Activated CD4-positive, alpha-beta T cell treated with anti-CD3 and anti-CD28 coated beads, Interleukin-2, amount 50 U/mL, for 4 hours (primary cell): ENCODE measurements at places on chromosomes 13 and 19.

DNA sequence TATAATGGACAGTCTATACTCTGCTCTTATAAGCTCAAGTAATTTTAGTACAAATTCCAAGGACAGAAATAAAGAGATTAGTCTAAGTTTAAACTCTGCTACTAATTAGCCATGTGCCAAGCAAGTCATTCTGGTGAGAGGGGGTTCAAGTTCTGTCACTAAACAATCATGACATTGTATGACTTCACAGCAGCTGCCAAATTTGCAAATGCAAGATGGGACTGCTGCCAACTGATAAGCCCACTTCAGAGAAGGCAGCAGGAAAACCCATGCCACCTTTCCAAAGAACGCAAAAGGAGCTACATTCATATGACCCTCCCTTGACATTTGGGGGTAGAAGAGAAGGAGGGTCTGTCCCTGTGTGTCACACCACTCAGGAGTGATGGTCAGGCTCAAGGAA lies 60.7 kb upstream of the RFXAP start:
- DNase-seq, result no peak

DNA sequence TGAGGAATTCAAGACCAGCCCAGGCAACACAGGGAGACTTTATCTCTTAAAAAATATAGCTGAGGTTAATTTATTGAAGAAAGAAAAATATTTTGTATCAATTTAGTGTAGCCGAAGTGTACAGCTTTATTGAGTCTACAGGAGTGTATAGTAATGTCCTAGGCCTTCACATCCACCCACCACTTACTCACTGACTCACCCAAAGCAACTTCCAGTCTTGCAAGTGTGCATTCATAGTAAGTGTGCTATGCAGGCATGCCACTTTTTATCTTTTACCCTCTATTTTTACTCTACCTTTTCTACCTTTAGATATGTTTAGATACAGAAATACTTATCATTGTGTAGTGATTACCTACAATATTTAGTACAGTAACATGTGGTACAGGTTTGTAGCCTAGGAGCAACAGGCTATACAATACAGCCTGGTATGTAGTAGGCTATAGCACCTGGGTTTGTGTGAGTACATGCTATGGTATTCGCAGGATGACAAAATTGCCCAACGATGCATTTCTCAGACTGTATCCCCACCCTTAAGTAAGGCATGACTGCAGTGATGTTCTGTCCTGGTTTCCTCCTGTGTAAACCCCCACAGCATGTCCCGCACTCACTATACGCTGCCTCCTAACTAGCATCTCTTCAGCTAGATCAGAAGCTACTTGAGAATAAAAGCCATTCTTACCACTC lies 15.3 kb upstream of the ATP12A start:
- DNase-seq, result no peak

- DNase-seq, result no peak
These were observed 14.2 kb upstream of the PNMA8C start for GRCh38 chr19:46442808-46443450.

GRCh38 chr13:51624695-51625345 lies 40.6 kb downstream of the WDFY2 start:
- no peak for DNase-seq

DNA sequence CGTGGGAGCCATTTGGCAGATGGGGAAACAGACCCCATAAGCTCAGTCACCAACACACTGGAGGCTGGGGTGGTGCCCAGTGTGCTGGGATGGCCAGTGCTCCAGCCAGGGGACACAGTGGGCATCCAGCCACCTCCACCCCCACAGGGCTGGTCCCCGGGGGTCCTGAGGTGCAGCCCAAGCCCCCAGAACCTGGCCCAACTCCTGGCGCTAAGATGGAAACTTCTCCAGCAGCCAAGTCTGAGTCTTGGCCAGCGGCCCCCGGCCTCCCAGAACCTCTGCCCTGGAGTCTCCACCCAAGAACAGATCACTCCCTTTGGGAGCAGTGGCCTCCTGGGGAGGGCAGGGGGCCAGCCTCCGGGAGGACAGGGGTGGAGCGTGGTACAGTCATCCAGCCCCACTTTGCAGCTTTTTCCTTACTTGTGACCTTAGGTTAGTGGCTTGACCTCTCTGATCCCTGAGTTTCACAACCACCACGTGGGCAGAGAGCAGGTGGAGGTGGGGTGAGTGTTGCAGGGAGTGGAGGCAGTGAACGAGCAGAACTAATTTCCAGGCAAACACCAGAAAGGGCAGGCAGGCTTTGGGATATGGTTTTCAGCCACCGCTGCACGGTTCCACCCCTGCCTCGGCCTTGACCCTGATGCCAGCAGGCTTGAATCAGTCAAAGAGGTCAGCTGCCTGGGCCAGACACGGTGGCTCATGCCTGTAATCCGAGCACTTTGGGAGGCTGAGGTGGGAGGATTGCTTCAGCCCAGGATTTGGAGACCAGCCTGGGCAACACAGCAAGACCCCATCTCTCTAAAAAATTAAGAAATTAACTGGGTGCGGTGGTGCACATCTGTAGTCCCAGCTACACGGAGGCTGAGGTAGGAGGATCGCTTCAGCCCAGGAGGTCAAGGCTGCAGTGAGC lies 4.3 kb upstream of the NRTN start:
- DNase-seq, result no peak

DNA sequence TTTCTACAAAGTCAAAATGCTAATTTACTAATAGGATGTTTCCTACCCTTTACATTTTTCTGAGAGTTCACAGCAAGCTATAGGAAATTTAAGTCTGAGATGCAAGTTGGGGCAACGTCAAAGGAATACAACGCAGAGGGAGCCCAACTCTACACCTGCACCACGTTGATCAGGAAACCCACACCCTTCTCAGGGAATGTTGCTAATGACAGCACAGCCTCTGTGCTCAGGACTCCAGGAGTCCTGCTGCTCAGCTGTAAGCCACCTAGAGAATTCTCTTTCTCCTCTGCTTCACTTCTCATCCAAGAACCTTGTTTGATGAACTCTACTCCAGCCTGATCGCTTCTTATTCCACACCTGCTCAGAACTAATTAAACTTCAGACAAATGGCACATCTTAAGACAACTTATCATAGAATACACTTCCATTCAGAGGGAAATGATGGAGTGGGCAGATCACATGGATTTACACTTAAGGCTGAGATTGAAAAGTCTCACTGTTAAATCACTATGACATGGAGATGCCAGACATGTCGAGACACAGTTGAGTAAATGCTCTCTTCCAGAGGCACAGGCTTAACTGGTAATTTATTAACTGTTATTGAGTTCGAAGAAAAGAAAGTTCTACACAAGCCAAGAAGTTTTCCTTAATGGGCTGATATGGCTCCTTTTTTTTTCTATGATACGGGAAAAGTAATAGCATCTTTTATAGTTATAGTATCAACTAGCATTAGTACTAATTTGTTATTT lies 811.6 kb upstream of the ARGLU1 start:
- no peak for DNase-seq

GRCh38 chr13:84894749-84895148 lies 904.5 kb downstream of the SLITRK6 start:
- no peak for DNase-seq

- DNase-seq, result no peak
These were observed 22.0 kb upstream of the GPR18 start for GRCh38 chr13:99280166-99280565.

DNA sequence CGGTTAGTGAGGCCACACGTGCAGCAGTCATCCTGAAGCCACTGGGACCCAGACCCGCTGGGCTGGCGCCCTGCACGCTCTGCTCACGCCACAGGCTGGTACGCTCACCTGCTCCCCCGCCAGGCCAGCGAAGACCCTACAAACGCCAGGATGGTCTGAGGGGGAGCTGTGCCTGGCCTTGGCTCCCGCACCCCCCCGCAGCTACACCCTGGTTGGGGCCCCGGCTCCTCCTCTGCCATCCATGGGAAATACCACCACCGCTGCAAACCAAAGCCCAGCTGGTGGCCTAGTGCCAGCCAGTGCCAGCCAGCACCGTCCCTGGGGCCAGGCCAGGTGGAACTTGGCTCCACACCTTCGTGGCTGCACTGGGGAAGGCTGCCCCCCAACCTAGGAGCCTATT lies 23.3 kb upstream of the CACTIN start:
- DNase-seq, result no peak

GRCh38 chr13:37306778-37307544 lies 201.5 kb upstream of the CSNK1A1L start:
- DNase-seq, result no peak

DNA sequence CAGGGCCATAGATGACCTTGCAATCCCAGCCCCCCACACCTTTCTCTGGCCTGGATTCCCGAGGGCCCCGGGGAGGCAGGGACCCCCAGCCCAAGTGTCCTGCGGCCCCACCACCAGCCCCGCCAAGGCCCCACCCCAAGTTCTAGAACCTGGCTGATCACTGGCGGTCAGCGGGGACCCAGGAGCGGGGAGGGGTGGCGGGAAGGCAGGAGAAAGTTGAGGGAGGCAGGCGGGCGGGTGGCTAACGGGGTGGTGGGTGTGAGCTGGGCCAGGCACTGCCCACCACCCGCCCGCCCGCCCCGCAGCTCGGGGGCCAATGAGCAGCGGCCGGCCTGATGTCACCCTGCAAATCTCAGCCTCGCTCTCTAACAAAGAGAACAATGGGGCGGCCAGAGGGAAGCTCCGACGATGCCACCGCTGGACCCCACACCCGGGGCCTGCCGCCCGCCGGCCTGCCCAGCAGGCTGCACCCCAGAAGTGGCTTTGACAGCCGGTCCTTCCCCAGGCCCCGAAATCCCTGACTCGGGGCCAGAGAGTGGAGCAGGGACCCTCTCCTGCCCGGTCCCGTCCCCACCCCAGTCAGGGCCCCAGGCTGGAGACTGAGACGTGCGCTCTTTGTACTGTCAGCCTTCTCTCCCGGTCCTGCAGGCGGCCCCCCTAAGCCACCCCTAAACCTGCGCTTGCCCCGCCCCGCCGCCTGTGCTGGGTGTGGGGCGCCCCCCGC lies 1.6 kb downstream of the MEX3D start:
- DNase-seq, result no peak

- no peak for DNase-seq
These were observed 2.1 kb downstream of the UNC13A start for GRCh38 chr19:17686023-17686521.

DNA sequence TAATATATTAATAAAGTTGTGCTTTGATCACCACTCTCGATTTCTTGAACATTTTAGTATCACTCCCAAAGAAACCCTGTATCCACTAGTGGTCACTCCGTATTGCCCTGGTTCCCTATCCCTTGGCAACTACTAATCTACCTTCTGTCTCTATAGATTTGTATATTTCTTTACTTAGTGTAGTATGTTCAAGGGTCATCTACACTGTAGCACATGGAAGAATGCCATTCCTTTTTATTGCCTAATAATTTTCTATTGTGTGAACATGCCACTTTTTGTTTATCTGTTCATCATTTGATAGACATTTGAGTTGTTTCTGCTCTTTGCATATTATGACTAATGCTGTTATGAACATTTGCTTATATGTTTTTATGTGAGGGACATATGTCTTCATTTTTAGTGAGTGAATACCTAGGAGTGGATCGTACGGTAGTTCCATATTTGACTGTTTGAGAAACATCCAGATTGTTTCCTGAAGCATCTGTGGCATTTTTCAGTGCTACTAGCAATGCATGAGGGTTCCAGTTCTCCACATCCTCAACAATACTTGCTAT lies 254.0 kb downstream of the GPC6 start:
- no peak for DNase-seq

- DNase-seq, result no peak
These were observed 641.0 kb downstream of the FGF9 start for GRCh38 chr13:22311734-22312404.

DNA sequence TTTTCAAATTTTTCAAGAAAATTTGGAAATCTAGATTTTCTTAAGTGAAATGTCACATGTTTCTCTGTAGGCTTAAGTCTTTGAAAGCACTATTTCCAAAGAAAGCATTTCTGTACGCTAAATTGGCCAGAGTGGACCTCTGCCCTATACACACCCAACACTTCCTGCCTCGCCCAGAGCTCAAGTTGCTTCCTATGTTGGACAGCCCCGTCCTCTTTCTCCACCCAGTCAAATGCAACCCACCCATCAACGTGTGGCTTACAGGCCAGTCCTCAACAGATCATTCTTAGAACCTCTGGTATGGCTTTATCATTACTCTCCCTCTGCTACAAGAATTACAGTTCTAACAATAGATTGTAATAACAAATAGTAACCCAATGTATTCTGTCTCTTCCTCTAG lies 24.2 kb downstream of the KLF12 start:
- DNase-seq, result no peak

DNA sequence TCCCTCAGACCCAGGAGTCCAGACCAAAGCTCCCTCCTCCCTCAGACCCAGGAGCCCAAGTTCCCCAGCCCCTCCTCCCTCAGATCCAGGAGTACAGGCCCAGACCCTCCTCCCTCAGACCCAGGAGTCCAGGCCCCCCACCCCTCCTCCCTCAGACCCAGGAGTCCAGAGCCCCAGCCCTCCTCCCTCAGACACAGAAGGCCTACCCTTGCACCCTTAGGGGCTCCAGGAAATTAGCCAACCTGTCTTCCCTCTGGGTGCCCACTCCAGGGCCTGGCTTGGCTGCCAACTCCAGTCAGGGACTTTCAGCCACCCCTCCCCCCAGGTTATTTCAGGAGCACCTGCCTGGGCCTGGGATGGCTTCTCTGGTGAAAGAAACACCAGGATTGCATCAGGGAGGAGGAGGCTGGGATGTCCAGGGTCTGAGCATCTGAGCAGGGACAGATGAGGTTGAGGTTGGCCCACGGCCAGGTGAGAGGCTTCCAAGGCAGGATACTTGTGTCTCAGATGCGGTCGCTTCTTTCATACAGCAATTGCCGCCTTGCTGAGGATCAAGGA lies at the start of gene FGF21:
TSS of gene FGF21 (plus strand) at position 441 of the 558 bp plus-strand sequence. CDS start 713 bp downstream, outside the sequence.
- DNase-seq, result no peak

- DNase-seq, result no peak
These were observed 51.3 kb downstream of the SUCLA2 start for GRCh38 chr13:47949799-47950198.

- DNase-seq, result no peak
These were observed 110.3 kb downstream of the MIPEP start for GRCh38 chr13:23778879-23779278.

DNA sequence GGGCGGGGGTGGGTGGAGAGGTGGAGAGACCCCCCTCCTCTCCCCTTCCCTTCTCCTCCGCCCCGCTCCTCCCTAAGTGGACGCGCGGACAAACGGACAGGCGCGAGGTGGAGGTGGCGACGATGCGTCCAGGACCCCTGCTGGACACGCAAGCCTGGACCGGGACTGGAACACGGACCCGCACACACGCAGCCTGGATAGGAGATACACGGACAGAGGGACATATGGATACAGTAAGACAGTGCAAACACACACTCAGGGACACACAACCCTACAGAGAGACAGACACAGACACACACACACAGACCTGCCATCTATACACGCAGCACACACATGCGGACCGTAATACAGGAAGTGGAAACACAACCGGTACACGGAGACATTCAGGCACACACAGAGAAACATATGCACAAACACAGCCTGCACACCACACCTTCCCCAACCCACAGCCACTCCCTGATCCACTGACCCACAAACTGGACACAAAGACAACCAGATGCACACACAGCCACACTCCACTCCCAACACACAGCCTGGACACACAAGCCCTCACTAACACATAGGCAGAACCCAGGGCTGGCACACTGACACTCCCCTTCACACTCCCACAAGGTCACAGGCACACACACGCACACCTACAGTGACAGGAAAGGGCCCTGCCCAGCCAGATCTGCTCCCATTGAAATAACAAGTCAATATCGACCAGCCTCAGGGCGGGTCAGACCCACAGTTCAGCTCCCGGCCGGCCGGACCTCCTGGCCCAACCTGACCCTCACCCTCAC lies 696 bp upstream of the ERFL start:
- DNase-seq, result no peak
